Omental fat pad (tissue), 4 donors: ENCODE measurements at places on chromosomes 7 and 10. TPM values are rescaled to one million over a fixed set of nuclear protein-coding genes. Genes with fewer than 3 reads are reported as not detected.

SUN3 gene
- total RNA-seq: not detected

DNA sequence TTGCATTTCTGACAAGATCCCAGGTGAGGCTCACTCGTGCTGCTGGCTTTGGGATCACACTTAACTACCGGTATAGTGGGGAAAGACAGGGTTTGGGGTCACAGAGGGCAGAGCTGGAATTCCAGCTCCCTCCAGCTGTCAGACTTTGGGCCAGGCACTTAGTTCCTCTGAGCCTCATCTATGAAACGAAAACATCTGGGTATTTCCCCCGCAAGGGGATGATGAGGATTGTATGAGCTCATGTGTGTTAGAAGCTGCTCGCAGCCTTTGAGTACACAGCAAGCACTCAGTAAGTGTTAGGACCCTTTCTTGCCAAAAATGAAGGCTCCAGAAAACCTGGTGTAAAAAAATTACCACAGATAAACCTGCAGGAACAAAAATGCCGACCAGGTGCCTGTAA is 66.1 kb downstream of the PRPF18 start:
- no peak for DNase-seq

DNA sequence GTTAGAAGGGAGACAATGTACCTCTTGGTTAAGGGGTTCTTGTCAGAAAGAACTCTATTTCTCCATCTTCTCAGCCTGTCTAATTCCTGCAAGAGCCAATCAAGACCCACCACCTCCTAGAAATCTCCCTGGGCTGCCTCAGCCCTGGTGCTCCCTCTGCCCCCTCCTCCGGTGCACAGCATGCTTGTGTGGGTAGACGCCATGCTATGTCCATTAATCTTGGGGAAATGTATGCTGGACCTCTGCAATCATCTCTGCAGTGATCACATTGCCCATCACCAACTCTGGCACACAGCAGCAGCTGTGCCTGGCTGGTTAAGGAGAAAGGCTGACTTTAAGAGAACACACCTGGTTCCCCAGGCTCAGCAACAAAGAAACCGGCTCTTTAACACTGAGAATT is 37.3 kb downstream of the SH3PXD2A start:
- DNase-seq: no peak

GRCh38 chr10:132306864-132307751 is 642 bp downstream of the STK32C start:
- DNase-seq: no peak

DNA sequence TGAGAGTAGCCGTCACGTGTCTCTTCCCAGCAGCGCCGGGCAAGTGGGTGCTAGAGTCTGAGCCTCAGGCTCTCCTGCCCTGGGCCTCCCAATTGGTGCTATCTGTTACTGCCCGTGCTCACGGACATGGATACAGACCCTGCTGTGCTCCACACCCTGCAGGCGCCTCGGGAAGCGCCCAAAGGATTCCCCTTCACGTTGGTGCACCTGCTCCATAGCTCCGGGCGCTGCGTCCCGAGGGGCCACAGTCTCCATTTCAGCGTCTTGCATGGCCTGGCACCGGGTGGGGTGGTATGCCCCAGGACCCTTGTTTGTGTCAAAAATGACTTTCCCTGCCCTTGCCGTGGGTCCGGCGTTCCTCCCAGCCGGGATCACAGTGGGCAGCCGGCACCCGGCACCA is 13.8 kb upstream of the ZNF212 start:
- DNase-seq: no peak

DNA sequence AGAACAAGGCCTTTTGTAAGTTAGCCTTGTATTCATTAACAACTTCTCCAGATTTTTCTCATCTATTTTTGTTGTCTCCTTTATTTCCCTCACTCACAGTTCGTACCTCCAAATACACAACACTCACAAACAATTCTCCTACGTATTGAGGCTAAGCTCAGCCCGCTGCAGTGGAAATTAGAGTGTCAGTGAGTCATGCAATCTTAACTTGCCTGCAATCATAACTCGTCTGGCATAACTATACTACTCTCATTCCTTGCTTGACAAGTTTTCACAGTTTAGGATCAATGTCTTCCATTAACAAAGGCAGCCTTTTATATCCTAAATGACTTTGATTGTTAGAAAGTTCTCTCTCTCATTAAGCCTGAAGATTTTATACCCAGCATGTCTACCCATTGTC is 23.8 kb downstream of the TMEM196 start:
- DNase-seq: no peak

UNC5B gene
- 3.4 TPM for total RNA-seq

DNA sequence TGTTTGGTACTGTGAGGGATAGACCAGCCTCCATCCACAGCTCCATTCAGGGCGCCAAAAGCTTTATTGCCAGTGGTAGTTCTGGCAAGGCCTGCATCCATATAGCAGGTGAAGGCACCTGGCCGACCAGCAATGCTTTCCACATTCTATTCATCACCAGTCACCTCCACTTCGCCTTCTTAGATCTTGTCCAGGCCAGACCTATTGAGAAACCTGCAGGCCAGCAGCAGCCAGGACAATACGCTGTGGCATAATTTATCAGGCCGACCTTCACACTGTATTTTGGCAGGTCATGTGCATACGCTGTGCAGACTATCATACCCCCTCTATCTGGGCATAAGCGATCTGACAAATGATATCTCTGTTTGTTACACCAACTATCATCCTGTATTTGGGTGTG is 15.2 kb upstream of the KNDC1 start:
- DNase-seq: no peak

TYW1B gene
- 5.8 TPM for total RNA-seq

- DNase-seq: no peak
Measured at GRCh38 chr7:107924841-107925504, 34.0 kb downstream of the DLD start.

- no peak for DNase-seq
Measured at GRCh38 chr7:129780974-129781927, 169.7 kb downstream of the NRF1 start.

GRCh38 chr7:45891462-45892402 is 3.4 kb downstream of the IGFBP1 start:
- no peak for DNase-seq

DNA sequence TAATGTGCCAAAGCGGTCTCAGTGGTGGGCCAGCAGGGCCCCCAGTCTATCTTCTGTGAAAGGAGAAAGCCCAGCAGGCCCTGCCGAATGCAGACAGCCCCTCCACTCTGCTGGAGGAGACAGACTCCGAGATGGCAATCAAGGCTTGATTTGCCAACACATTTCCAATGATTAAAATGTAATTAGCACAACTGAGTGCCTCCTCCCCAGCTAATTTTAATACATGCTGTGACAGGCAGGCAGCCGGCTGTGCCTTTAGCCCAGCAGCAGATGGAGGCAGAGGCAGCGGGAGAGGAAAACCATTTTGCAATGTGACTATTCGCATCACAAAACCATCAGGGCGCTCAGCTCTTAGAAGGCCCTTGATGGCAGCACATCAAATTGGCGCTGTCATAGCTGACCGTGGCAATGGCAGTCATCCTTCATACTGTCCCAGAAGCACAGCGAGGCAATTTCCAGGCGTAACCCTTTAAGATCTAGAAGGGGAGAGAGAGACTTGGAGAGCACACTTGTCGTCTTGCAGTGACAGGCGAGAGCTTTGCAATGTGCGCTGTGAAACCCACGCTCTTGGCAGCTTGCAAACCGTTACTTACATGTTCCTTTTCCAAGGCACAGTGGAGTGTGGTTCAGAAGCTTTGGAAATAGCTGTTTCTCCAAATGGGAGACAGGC is 714.8 kb upstream of the GALNT17 start:
- DNase-seq: no peak
